ENCODE measurements at places on chromosomes 2 and 18.

DNA sequence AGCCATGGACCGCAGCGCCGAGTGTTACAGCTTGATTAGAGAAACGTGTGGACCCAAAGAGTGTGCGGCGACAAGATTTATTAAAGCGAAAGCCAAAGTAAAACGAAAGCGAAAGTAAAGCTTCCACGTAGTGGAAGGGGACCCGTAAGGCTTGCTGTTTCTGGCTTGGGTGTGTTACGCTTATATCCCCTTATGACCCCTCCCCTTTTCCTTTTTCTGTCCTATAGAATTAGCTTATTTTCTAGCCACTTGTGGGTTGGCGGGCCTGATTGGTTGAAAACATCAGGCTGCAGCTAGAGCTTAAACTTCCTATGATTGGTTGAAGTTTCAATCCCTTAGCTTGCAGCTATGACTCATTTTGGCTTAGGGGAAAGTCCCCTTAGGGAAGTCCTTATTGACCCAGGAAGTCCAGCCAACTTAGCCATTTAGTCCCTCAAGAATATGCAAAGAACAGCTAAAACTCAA, 969.7 kb downstream of the DCDC2C start:
- DNase-seq = no peak

GRCh38 chr2:178359192-178359912, 91.6 kb downstream of the PRKRA start:
- DNase-seq = no peak

GRCh38 chr2:55581874-55582547, 35.4 kb downstream of the PPP4R3B start:
- peak; percentile 43 for DNase-seq

- no peak for DNase-seq
Measured at GRCh38 chr2:240925568-240926515, 19.7 kb downstream of the CROCC2 start.

GRCh38 chr2:60364491-60364890, 189.0 kb downstream of the BCL11A start:
- no peak for DNase-seq

GRCh38 chr2:165905854-165906253, 47.7 kb downstream of the TTC21B start:
- peak; percentile 65 for DNase-seq

DNA sequence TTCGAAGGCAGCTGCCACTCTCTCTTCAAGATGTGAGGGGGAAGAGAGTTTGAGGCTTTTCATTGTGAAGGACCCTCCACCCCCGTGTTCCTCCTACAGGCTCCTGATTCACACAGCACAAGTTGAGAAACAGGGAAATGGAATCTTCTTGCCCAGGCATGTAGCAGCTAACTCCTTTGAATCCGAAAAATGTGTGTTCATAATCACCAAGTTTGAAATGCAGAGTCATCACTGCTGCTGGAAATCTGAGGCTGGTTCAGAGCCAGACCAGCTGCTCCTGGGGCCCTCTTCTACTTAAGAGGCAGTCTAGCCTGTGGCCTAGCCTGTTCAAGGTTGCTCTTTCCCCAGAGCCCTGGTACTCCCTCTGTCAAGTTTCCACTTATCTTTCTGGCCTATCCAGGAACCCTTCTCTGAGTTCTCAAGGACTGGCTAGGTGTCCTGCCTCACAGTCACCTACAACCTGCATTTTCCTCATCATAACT, 166.4 kb downstream of the TMEM247 start:
- peak; percentile 93 for DNase-seq

- DNase-seq = no peak
Measured at GRCh38 chr2:63879876-63880433, 38.3 kb downstream of the UGP2 start.

GRCh38 chr18:23838801-23839366, 149.6 kb downstream of the LAMA3 start:
- DNase-seq = peak; percentile 56

DNA sequence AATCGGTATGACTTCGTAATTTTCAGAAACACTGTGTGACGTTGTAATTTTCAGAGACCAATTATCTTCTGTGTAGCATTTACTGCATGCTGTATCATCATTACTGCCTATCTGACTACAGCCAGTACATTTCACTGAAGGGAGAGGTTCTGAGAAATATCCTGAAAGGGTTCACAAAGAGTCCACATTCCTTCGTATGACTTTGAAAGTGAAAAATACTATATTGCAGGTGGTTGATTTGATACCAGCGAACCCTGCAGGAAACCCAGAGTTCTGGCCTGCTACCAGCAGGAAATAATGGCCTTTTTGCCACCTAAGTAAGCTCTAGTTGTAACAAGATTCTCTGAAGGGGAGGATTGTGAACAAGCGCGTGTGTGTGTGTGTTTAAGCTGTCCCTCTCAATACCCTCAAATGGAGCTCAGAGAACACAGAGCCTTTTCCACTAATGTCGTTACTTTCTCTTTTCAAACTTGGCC, 155.5 kb downstream of the ARHGAP28 start:
- peak; percentile 33 for DNase-seq

GRCh38 chr18:22311301-22311700, 106.4 kb downstream of the CTAGE1 start:
- peak; percentile 83 for DNase-seq

GRCh38 chr2:239297142-239298004, 103.4 kb downstream of the HDAC4 start:
- no peak for DNase-seq

DNA sequence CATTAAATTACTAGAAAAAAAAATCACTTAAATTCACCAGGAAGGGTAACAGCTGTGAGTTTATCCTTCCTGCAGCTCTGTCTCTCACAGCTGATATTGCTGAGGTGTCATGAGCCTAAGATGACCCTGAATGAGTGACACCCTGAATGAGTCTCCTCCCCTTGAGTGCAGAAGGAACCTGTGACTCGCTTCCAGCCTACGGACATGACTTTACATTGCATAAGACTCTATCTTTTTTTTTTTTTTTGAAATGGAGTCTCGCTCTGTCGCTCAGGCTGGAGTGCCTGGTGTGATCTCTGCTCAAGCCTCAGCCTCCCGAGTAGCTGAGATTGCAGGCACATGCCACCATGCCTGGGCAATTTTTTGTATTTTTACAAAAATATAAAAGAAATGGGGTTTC, 14.1 kb downstream of the MRO start:
- no peak for DNase-seq

GRCh38 chr2:269356-270030, 4.7 kb downstream of the ACP1 start:
- DNase-seq = no peak

DNA sequence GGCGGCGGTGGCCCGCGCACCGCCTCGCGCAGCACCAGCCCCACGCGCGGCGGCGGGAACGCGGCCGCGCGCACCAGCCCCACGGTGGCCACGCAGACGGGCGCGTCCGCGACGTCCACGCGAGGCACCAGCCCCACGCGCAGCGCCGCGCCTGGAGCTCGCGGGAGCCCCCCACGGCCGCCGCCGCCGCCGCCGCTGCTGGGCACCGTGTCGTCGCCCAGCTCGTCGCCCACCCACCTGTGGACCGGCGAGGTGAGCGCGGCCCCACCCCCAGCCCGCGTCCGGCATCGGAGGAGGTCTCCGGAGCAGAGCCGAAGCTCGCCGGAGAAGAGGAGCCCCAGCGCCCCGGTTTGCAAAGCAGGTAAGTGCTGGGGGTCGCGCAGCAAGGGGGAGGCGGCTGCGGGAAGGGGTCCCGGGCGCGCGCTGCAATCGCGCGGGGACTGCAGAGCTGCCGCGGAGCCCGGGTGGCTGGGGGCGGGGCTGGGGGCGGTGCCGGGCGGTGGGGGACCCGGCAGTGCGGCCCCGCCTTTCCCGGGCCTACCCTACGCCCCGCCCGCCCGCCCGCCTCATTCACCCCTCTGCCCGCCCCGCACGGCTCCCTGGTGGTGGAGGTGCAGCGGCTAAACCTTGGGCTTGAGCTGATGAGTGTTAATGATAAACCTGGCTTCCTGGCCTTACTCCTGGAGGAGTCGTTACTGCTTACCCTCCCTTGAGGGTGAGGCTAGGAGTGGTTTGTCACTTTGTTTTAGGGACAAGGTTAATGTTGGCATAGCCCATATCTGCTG, 851 bp downstream of the FAM117B start:
- DNase-seq = peak; percentile 34

DNA sequence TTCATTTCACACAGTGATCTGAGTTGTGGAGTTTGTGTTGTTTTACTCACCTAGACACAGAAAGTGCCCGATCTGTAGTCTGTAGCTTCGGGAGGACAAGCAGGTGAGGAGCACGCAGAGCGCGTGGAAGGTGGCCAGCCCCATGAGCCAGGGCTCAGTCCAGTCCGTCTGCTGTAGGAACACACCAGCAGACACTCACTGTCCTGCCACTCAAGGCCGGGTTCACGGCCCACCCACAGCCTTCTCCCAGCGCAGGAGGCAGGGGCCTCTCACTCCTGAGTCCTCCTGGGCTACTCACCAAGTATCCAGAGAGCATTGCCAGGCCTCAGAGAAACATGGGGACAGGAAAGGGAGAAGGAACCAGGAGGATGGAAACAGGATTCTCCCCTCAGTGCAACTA, 1.7 kb downstream of the TMEM18 start:
- peak; percentile 23 for DNase-seq

- no peak for DNase-seq
Measured at GRCh38 chr18:67540559-67540958, 24.0 kb upstream of the DSEL start.

- peak; percentile 68 for DNase-seq
Measured at GRCh38 chr2:47631792-47632398, 151.1 kb upstream of the MSH6 start.

- DNase-seq = peak; percentile 94
Measured at GRCh38 chr2:69652206-69652605, 8.7 kb upstream of the AAK1 start.

DNA sequence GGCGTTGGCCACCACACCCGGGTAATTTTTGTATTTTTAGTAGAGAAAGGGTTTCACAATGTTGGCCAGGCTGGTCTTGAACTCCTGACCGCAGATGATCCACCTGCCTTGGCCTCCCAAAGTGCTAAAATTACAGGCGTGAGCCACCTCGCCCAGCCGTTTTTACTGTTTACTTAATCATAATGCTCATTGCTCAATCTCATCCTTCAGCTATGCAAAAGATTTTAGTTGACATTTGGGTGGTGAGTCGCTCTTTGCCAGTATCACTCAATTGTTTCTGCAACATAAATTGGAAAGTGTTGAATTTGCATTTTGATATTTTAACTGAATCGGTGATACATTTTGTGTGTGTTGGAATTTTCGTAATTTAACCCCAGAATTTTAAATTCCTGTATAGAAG, 7.8 kb upstream of the ZNF532 start:
- peak; percentile 83 for DNase-seq

DNA sequence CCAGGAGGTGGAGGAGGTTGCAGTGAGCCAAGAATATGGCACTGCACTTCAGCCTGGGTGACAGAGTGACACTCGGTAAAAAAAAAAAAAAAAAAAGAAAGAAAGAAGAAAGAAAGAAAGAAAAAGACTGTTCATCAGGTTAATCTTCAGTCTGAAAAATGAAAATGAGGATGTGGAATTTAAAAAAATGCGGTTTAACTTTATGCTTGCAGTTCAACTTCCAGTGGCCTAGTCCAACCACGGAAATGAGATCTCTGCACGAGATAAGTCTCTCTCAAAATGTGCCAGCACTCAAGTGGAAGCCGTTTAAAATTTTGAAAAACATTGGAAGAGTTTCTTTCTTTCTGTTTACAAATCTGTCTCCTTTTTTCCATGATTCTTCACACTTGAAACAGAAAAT, 112.1 kb downstream of the DOCK10 start:
- no peak for DNase-seq

GRCh38 chr2:150388289-150388625, 99.2 kb downstream of the RND3 start:
- no peak for DNase-seq

DNA sequence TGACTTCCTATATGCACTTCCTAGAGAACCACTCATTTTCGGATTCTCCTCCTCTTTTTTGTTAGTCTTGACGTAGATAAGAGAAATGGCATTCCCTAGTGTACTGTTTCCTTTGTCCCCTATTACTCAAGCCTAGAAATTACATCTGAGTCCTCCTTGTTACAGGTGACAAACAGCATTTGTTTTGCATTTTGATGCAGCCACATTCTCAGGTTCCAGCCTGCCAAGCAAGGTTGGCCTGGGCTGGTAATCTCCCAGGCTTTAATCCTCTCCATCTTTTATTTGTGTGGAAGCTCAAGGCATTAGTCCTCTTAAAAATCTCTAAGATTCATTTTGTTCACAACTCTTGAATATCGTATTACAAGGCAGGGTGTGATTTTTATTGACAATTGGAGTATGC, 318.0 kb upstream of the NRP2 start:
- DNase-seq = no peak

DNA sequence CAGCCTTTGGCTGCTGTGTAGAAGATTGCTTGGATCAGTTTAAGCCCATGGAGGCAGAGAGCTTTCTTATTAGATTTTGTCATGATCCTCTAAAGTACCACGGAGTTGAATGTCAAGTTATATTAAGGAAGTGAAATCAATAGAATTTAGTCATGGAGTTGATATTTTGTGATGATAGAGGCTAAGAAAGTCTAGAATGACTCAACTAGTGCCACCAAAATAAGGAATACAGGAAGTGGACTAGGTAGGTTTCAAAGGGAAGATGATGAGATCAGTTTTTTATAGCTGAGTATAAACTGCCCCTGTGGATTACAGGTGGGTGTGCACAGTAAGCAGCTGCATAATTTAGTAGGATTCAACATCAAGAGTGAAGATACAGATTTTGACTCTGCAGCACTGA, 25.2 kb downstream of the FBXO36 start:
- no peak for DNase-seq

GRCh38 chr2:160336105-160336504, 136.0 kb upstream of the ITGB6 start:
- DNase-seq = peak; percentile 77

DNA sequence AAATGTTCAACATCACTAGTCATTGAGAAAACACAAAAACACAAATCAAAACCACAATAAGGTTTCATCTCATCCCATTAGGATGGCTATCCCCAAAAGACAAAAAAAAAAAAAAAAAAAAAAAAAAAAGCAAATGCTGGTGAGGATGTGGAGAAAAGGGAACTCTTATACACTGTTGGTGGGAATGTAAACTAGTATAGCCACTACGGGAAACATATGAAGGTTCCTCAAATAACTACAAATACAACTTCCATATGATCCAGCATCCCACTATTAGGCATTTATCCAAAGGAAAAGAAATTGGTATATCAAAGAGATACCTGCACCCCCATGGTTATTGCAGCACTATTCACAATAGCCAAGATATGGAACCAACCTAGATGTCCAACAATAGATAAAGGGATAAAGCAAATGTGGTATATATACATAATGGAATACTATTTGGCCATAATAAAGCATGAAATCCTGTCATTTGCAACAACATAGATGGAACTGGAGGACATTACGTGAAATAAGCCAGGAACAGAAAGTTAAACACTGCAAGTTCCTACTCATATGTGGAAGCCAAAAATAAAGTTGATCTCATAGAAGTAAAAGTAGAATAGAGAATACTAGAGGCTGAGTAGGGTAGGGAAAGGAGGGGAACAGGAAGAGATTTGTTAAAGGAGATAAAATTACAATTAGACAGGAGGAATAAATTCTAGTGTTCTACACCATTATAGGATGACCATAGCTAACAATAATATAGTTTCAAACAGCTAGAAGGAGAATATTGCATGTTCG, 8.4 kb downstream of the POLR1A start:
- DNase-seq = no peak

Data from IMR-90 (cell line).